ENCODE measurements at places on chromosomes 4 and X. TPM values are rescaled to one million over a fixed set of nuclear protein-coding genes. Genes with fewer than 3 reads are reported as not detected.

DNA sequence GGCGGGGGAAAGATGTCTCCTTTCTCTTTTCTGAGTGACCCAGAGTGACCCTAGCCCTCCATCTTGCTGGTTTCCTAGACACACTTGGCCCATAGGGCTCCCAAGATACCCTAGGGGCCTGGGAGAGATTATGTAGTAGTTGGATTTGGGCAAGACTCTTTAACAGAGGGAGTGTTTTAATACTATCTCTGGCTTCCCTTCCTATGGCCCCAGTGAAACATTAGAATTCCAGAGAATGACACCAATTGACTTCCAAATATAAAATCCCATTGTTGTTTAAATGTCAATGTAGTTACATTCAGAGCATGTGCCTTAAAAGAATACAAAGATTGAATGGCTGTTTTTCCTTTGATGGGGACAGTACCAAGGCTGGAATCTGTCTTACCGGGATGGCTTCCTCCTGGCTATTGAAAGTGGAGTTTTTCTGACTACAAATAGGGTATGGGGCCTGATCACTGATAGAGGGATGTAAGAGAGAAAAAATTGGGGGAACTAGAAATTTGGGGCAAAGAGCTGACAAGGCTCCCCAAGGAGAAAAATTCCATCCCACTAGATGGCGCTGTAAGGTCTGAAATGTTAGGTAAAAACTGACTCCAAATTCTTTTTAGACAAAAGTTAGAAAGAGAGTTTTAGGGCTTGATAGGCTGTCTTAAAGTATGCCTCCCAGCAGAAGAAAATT lies 10.7 kb downstream of the TENT5D start:
- no peak for DNase-seq

- DNase-seq = no peak
These were observed 47.9 kb downstream of the RBPJ start for GRCh38 chr4:26368685-26369084.

- no peak for DNase-seq
These were observed 61.1 kb upstream of the STS start for GRCh38 chrX:7086384-7086783.

DNA sequence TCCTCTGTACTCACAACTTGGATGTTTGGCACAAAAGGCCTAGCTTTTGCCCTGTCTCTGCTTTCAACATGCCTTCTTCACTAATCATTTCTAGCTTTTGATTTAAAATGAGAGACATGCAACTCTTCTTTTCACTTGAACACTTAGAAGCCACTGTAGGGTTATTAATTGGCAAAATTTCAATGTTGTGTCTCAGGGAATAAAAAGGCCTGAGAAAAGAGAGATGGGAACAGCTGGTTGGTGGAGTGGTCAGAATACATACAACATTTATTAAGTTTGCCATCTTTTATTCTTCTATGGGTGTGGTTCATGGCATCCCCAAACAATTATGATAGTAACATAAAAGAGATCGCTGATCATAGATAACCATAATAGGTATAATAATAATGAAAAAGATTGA lies 114.3 kb downstream of the FBXW7 start:
- no peak for DNase-seq

DNA sequence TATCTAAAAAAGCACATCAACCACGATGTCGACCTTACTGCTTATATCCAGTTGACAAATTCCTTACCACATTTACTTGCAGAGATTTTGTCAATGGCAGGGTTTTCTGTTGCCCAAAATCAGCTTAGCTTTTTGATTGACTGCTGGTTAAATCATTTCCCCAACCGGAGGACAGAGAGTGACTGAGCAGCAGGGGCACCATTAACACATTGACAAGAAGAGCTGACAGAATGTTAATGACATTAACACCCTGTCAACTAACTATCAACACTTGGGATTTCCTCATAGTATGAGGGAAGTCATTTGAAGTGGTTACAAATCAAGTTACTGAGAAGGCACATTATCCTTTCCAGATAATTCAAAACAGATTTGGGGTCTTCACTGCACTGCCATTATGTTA lies 368.4 kb downstream of the RPA4 start:
- no peak for DNase-seq

DNA sequence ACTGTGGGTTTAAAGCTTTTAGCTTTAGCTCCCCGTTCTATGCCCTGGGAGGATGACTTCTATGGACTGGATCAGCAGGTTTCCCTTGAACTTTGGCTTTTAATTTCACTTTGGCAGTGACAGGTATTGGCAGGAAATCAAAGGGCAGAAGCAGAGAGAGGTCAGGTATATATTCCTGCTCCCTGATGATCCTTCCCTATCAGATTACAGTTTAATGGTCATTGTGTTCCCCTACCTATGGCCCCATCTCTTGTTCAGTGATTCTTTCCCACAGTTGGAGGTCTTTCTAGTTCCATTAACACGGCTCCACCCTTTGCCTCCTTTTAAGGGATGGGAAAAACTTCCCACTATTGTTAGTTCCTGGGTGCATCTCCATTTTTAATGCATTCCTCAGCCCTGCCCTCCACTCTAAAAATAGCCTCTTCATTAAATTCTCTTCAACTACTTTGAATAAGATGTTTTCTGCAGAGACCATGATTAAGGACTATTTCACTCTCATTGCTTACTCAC lies 107.8 kb upstream of the TMEM47 start:
- no peak for DNase-seq

DNA sequence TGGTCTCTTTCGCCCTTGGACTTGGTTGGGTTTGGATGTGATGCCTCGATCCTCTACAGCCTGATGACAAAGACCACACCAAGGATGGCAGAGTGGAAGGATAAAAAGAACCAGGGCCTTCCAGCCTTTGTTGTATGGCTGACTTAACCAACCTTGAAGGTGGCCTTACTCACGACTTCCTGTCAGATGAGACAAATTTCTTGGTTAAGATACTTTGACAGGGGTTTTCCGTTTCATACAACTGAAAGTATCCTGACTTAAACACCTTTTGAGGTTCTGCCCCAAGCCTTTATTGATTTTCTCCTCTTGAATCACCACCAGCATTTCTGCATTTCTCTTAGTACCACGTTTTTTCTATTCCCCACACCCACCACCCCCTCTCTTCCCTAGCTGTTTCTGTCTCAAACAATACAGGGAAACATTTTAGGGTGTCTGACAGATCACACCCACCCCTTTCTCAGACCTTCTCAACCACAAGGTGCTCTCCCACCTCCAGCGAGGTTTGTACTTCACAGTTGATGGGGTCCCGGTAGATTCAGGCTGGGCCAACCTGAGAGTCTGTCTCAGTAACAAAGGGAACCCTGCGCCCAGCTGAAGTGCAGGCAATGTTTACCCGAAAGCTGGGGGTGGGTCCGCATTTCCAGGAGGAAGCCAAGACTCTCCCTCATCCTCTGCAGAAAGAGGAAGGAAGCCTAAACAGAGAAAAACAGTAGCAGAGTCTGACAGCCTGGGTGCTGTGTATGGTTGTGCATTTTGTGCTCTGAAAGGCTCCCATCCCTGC lies 5.0 kb upstream of the TSPAN5 start:
- DNase-seq = no peak

DNA sequence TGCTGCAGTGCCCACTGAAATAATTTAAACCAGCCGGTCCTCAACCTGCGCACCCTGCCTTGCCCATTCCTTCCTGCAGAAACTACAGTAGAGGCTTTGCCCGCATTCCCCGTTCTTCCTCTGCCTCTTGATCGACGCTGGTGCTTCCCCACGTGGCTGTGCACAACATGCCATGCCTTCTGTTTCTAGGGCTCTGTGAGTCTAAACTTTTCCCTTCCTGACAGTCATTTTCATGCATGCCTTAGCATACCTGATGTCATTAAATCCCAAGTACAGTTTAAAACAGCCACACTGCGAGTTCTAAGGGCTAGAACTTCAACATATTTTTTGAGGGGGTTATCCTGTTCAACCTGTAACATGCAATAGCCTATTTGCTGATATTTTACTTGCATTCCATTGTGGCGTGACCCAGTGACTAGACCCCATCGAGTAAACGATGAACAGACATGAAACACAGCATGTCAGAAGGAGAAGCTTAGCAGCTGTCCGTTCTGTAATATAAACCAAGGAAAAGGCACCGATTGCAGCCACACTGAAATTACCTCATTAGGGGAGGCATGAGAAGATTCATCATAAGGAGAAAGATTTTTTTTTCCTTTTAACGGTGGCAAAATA lies 232.5 kb downstream of the ARHGAP10 start:
- DNase-seq = no peak

- no peak for DNase-seq
These were observed 26.5 kb upstream of the MRFAP1 start for GRCh38 chr4:6613676-6614651.

- DNase-seq = no peak
These were observed 160.7 kb downstream of the KIT start for GRCh38 chr4:54818481-54818880.

GRCh38 chr4:183348706-183349659 lies 26.8 kb upstream of the CLDN24 start:
- DNase-seq = peak; percentile 89

DNA sequence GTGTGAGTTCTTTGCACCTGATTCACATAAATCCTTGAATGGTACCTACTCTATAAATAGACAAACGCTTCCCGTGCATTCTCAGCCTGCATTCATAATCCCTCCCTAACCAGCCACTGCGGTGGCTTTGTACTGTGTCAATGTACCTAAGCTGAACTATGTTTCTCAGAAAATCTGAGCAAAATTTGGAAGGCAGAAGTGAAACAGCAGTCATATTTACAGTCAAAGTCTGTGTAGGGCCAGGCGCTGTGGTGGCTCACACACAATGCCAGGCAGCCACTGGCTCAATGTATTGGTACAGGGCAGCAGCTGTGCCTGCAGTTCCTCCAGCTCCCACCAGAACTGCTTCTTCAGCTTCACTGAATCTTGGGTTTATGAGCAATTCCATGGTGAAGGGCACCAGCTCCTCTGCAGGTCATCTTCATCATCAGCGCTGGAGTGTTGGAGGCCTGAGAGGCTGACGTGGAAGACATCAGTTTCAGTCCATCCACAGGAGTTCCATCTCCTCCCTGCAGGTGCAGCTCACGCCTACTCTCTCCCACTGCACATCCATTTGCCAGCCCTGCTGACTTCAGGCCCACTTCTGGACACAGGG lies 32.3 kb upstream of the IRF2 start:
- peak; percentile 37 for DNase-seq

DNA sequence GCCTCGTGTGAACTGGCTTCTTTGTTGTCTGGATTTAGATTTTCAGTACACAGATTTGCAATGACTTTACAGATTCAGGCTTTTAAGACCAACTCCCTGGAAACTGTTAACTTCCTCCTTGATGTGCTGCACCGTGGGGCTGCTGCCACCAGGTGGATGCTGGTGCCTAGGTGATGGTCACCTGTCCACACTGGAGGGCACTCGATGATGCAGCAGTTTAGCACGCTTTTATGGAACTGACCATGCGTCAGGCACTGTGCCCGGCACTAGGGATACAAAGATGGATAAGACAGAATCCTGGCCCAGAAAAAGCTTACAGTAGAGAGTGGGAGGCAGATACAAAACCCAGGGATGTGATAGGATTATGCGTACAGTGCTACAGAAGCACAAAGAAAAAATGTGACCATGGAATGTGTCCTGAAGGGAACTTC lies 180.7 kb downstream of the CEP135 start:
- DNase-seq = no peak

DNA sequence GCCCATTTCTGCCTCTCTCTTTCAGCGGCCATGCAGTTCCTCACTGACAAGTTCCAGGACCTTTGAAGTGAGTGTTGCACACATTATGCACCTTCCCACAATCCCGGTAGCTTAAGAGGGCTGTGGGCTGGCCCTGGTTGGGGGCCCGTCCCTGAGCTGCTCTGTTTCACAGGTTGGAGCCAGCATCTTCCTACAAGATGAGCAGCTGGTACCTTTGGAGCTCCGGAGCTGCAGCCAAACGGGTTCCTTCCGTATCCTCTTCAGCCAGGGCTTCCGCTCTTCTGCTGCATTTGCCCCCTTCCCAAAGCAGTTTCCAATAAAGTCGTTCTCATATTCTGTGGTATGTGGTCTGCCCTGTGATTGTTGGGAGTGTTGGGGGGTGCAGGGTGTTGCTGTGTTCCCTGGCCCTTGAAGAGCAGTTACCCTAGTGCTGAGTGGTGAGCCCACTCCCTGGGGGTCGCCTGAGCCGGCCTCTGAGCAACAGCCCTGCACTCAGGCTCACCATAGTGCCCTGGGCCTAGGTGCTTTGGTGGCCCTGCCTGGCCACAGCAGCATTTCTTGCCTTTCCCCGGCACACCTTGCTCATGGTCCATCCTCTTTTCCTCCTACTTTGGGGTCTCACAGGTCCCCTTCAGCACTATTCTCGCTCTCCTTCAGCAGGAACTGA lies 60.4 kb downstream of the CXorf49B start:
- DNase-seq = no peak

GRCh38 chrX:123691776-123692175 lies 41.1 kb downstream of the THOC2 start:
- no peak for DNase-seq

DNA sequence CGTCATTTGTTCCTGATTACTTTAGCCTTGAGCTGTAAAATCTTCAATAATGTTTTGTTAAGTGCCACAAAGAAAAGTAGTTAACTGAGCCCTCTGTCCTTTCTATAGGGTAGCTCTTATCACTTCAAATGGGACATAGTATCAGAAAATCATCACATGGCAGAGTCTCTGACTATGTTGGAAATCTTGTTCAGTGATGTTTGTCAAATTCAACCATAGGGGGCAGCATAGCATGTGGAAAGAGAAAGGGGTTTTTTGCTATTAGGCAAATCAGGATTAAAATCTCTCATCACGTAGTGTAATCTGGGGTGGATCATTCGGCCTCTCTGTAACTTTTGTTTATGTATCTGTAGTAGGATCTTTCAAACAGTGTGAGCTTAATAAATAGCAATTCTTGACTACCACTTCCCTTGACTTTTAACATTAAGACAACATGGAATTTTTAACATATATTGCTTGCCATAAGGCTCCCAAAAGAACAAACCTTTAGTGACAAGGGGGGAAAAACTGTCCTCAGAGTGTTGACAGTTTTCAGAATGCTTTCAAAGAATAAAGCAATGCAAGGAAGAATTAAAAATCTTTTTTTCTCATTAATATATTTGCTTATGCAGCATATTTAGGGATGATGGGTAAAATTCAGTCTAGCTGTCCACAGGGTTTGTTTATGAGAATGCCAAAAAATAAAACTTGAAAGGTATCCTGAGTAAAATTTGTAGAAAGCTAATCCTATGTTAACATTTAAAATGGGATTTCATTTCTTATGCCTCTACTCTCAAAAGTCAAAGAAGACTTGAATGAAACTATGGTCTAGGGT lies 127.2 kb downstream of the FBXW7 start:
- peak; percentile 30 for DNase-seq

GRCh38 chr4:23911675-23912455 lies 22.0 kb upstream of the PPARGC1A start:
- DNase-seq = no peak

DNA sequence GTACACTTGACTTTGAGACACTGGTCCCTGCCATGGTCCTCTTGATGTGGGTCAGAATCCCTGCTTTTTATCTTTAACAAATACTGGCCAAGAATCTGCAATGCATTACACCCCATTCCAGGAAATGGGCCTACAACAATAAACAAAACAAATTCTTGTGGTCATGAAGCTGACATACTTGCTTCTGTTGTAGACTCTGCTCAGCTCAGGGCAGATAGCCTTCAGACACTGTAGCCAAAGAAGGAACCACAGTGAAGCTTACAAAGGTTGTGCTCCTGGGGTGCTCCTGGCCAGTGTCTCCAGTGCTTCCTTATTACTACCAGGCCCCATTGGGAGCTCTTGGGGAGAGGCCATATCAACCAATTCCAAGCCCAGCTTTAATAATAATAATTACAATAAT lies 21.8 kb downstream of the KIAA1210 start:
- no peak for DNase-seq

GIMD1 gene
- total RNA-seq = not detected

ZXDA gene
- total RNA-seq = 0.16 TPM

C4orf54 gene
- total RNA-seq = not detected

FOXR2 gene
- total RNA-seq = 16.4 TPM

TMEM156 gene
- 8.4 TPM for total RNA-seq

ARMCX5 gene
- 11.5 TPM for total RNA-seq

MEPE gene
- total RNA-seq = not detected

SH2D1A gene
- not detected for total RNA-seq
